Transverse colon (tissue), 4 donors: ENCODE measurements at places on chromosomes 5 and 9.

DNA sequence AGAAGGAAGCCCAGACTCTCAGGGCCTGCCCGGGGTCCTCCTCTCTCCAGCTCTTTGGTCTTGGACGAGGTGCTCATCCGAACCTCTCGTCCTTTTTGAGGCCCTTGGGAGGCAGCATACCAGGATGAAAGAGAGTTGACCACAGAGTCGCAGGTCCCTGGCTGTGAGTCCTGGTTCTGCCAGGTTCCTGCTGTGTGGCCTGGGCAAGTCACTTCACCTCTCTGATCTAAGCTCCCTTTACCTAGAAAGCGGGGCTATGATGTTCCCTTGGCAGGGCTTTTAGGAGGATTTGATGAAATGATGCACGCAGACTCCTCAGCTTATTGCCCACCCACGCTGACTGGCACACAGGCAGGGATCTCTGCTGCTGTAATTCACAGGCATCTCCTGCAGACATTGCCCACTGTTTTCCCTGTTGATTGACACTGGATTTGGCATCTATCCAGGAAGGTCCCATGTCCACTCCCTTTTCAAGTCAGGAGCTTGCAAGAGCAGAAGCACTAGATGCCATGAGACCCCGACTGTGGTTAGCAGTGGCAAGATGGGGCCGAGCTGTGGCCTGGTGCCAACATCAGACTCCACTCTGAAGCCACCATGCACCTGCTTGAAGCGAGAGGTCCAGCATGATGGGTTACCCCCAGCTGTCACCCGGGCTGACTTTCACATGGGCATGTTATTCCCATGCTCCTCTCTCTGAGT is 71.5 kb downstream of the MACROH2A1 start:
- no peak overlapping the region for H3K27ac ChIP-seq
- no peaks in the 10 kb centered on the region for H3K27me3 ChIP-seq
- H3K4me3 ChIP-seq: no peak overlapping the region
- DNase-seq: no peak
- H3K4me1 ChIP-seq: peaks cover 12% of the 10 kb centered on the region
- no peaks in the 10 kb centered on the region for H3K36me3 ChIP-seq

DNA sequence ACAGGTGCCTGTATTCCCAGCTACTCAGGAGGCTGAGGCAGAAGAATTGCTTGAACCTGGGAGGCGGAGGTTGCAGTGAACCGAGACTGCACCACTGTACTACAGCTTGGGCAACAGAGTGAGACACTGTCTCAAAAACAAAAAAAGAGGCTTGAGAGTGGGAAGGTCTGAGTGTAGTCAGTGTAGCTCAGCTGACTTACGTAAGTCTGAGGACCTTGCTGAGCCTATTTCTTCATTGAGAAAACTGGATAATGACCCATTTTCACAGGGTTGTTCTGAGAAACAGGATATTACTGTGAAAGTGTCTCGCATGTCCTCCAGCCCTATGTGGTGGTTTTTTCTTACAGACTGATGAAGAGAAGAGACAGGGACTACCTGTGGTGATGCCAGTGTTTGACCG is 66.7 kb downstream of the WDR41 start:
- DNase-seq: no peak
- H3K4me3 ChIP-seq: no peak overlapping the region
- H3K27me3 ChIP-seq: no peaks in the 10 kb centered on the region
- H3K27ac ChIP-seq: no peak overlapping the region
- H3K4me1 ChIP-seq: no peaks in the 10 kb centered on the region

GRCh38 chr9:7009065-7009464 is 251.3 kb downstream of the KDM4C start:
- H3K4me3 ChIP-seq: no peak overlapping the region
- H3K4me1 ChIP-seq: no peaks in the 10 kb centered on the region
- H3K36me3 ChIP-seq: peaks cover 30% of the 10 kb centered on the region
- DNase-seq: no peak
- no peaks in the 10 kb centered on the region for H3K27me3 ChIP-seq
- no peak overlapping the region for H3K27ac ChIP-seq

- H3K36me3 ChIP-seq: no peaks in the 10 kb centered on the region
- no peak overlapping the region for H3K4me3 ChIP-seq
- no peaks in the 10 kb centered on the region for H3K4me1 ChIP-seq
Measured at GRCh38 chr5:140338336-140338735, 8.1 kb downstream of the HBEGF start.

GRCh38 chr9:114387680-114388356 is at the start of gene AKNA:
Gene AKNA, minus strand, starts transcription at chr9:114387982. Its CDS starts 6,649 bp downstream, at chr9:114381333.
- no peaks in the 10 kb centered on the region for H3K27me3 ChIP-seq
- no peaks in the 10 kb centered on the region for H3K36me3 ChIP-seq
- peak within 1 kb of the TSS; percentile 59 for H3K4me3 ChIP-seq
- H3K4me1 ChIP-seq: peaks cover 84% of the 10 kb centered on the region
- peak within 1 kb of the TSS; percentile 90 for H3K27ac ChIP-seq

- H3K27ac ChIP-seq: no peak overlapping the region
- DNase-seq: no peak
- no peaks in the 10 kb centered on the region for H3K4me1 ChIP-seq
- no peak overlapping the region for H3K4me3 ChIP-seq
Measured at GRCh38 chr5:66427139-66427442, 169.1 kb upstream of the MAST4 start.

GRCh38 chr5:54570916-54571315 is 53.4 kb downstream of the SNX18 start:
- no peak overlapping the region for H3K4me3 ChIP-seq
- H3K4me1 ChIP-seq: peaks cover 9% of the 10 kb centered on the region
- DNase-seq: no peak
- no peaks in the 10 kb centered on the region for H3K27me3 ChIP-seq
- H3K27ac ChIP-seq: no peak overlapping the region

DNA sequence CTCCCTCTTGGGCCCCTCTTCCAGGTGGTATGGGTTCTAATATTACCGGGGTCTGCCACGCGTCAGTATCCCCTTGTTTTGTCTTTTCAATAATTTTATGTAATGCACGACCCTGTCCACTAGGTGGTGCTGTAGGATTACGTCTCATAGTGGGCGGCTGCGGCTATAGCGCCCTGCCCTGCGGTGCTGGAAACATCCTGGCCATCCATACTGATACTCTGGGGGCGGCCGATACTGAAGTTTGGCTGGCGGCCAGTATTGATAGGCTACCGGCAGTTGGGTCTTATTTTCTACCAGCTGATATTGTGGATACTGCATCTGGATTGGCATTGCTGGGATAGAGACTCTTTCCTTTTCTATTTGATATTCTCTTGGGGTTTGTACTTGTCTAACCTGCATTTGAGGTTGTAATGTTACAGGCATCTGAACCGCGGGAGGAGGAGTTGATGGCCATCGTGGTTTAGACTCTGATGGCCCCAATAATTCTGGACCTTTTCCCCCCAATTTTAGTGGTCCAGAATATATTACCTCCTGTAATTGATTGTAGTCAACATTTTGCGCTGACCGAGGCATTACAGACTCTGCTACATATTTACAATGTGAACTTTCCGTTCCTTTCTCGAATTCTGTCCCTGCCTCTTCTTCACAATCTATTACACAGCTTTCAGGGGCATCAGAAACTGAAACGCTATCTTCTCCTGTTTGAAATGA is 3.3 kb upstream of the TMEM141 start:
- DNase-seq: peak; percentile 77
- no peaks in the 10 kb centered on the region for H3K36me3 ChIP-seq
- H3K4me3 ChIP-seq: peak overlapping the region; percentile 7
- peak overlapping the region; percentile 95 for H3K27ac ChIP-seq
- peaks cover 19% of the 10 kb centered on the region for H3K4me1 ChIP-seq

- H3K27ac ChIP-seq: no peak overlapping the region
- no peak overlapping the region for H3K4me3 ChIP-seq
- H3K4me1 ChIP-seq: peaks cover 6% of the 10 kb centered on the region
Measured at GRCh38 chr5:68476854-68477253, 261.3 kb downstream of the PIK3R1 start.

GRCh38 chr5:115450741-115451140 is 93.8 kb downstream of the FEM1C start:
- DNase-seq: no peak
- peaks cover 21% of the 10 kb centered on the region for H3K4me1 ChIP-seq
- H3K36me3 ChIP-seq: no peaks in the 10 kb centered on the region
- no peak overlapping the region for H3K4me3 ChIP-seq
- H3K27me3 ChIP-seq: no peaks in the 10 kb centered on the region
- H3K27ac ChIP-seq: peak overlapping the region; percentile 71

- H3K27ac ChIP-seq: no peak overlapping the region
- no peak for DNase-seq
- peaks cover 3% of the 10 kb centered on the region for H3K4me1 ChIP-seq
- H3K27me3 ChIP-seq: no peaks in the 10 kb centered on the region
- H3K4me3 ChIP-seq: no peak overlapping the region
- no peaks in the 10 kb centered on the region for H3K36me3 ChIP-seq
Measured at GRCh38 chr5:100550531-100551051, 15.4 kb downstream of the FAM174A start.

DNA sequence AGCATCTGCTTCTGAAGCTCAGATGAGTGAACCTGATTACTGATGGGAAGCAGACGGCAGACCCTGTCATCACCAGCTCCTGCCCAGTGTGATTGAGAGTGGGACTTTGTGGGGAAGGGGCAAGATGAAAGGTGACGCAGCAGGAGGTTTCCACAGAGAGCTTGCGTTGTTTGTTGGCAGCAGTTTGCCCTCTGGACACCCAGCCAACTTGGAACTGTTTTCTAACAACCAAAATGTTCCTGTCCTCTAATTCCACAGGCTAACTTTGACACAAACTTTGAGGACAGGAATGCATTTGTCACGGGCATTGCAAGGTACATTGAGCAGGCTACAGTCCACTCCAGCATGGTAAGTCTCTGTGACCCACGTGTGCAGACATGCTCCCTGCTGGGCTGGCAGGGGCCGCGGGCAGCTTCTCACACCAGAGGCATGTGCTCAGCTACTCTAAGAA is 20.9 kb downstream of the CYFIP2 start:
- no peaks in the 10 kb centered on the region for H3K27me3 ChIP-seq
- H3K4me1 ChIP-seq: peaks cover 5% of the 10 kb centered on the region
- no peaks in the 10 kb centered on the region for H3K36me3 ChIP-seq
- DNase-seq: no peak

GRCh38 chr5:83219495-83219894 is 142.1 kb downstream of the XRCC4 start:
- no peak overlapping the region for H3K4me3 ChIP-seq
- no peaks in the 10 kb centered on the region for H3K4me1 ChIP-seq
- no peak for DNase-seq
- no peak overlapping the region for H3K27ac ChIP-seq
- H3K36me3 ChIP-seq: no peaks in the 10 kb centered on the region

- H3K4me1 ChIP-seq: no peaks in the 10 kb centered on the region
- H3K27ac ChIP-seq: no peak overlapping the region
- H3K36me3 ChIP-seq: no peaks in the 10 kb centered on the region
- DNase-seq: no peak
Measured at GRCh38 chr5:126917918-126918614, 112.3 kb downstream of the MARCHF3 start.

GRCh38 chr9:94083384-94083783 is 880 bp upstream of the PTPDC1 start:
- peak overlapping the region; percentile 16 for H3K27ac ChIP-seq
- H3K4me1 ChIP-seq: no peaks in the 10 kb centered on the region
- H3K4me3 ChIP-seq: no peak overlapping the region
- H3K27me3 ChIP-seq: no peaks in the 10 kb centered on the region
- no peaks in the 10 kb centered on the region for H3K36me3 ChIP-seq

DNA sequence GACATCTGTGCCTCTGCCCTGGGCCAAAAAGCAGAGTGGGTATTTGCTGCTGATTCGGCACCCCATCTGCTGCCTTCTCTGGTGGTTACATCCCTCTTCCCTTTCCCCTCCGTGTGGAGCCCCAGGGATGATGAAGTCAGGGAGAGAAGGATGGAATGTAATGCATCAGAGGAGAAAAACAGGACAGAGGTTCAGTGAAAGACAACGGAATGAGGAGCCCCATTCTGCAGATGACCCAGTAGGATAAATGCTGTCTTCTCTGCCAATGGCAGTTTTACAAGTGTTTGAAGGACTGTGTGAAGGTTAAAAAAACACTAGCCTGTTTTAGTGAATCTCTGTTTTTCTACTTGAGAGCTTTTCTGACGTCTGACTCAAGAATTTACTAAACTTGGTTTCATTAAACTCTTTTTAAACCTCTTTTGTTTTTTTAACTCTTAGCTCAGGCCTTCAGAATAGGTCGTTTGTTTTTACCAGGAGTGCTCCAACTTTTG is 86.3 kb downstream of the NLN start:
- H3K36me3 ChIP-seq: no peaks in the 10 kb centered on the region
- peaks cover 15% of the 10 kb centered on the region for H3K4me1 ChIP-seq
- DNase-seq: no peak

- H3K27ac ChIP-seq: peak overlapping the region; percentile 37
- H3K4me3 ChIP-seq: no peak overlapping the region
- H3K36me3 ChIP-seq: no peaks in the 10 kb centered on the region
- peak; percentile 46 for DNase-seq
- peaks cover 36% of the 10 kb centered on the region for H3K4me1 ChIP-seq
Measured at GRCh38 chr5:149735066-149735465, 5.0 kb downstream of the PPARGC1B start.
